Mucosa of descending colon (tissue), 3 donors: ENCODE measurements at places on chromosomes 5 and 9.

GRCh38 chr5:162769019-162769418 lies 668.4 kb upstream of the CCNG1 start:
- no peak for DNase-seq

GRCh38 chr5:167513381-167513780 lies 778.1 kb upstream of the WWC1 start:
- DNase-seq = no peak

GRCh38 chr5:68898951-68899471 lies 194.8 kb upstream of the SLC30A5 start:
- no peak for DNase-seq

DNA sequence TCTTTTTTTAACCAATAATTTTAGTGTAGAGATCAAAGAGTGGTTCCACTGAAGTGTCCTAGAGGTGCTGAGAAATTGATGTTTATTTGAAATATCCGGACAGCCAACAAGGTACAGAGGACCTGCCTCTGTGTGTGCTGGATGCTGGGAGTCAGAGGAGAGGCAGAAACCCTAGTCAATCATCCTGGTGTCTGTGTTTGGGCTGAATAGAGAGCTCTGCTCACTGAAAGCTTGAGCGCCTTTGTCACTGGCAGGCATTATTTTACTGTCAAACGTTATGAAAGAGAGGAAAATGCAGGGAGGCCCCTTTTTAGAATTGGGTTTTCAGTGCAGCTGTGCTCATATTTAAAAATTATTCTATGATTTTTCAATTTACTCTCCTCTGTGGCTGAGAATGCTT lies 480.3 kb upstream of the TYRP1 start:
- no peak for DNase-seq

DNA sequence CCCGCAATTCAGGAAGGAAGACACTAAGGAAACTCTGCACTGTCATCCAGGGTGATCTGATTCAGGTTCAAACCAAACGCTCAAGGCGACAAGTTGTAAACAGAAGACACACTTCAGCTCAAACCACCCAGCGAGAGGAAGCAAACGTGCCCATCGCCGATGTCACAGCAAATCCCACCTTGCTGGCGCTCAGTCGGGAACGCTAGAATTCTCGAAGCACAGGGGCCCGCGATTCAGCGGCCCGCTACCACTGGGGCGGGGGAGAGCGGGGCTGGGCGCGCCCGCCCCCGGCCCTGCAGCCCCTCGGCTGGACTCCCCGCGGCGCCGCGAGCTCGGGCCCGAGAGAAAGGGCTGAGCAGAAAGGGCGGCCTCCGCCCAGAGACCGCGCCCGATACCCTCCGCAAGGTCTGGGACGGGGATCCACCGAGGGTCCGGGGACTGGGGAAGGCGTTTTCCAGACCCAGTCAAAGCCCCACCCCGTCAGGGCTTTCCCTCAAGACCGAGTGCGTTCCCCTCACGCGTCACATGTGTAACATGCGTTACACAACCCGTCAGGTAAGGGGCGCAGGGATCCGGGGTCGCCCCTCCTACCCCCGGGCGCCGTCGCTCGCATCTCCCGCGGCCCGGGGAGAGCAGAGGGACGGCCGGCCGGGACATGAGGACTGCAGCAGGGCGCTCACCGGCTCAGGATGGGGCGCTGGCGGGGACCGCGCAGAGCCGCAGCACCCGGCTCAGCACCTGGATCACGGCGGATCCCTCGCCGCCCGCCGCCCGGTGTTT lies 469 bp downstream of the AGTPBP1 start:
- DNase-seq = no peak

- peak; percentile 85 for DNase-seq
Observed at GRCh38 chr5:175729829-175730277, 72.0 kb downstream of the HRH2 start.

- DNase-seq = no peak
Observed at GRCh38 chr9:99582814-99583213, 238.9 kb upstream of the NR4A3 start.

- DNase-seq = peak; percentile 85
Observed at GRCh38 chr9:95048225-95049087, 269.1 kb downstream of the FANCC start.

- DNase-seq = peak; percentile 73
Observed at GRCh38 chr9:113548221-113549041, 84.9 kb downstream of the RGS3 start.

DNA sequence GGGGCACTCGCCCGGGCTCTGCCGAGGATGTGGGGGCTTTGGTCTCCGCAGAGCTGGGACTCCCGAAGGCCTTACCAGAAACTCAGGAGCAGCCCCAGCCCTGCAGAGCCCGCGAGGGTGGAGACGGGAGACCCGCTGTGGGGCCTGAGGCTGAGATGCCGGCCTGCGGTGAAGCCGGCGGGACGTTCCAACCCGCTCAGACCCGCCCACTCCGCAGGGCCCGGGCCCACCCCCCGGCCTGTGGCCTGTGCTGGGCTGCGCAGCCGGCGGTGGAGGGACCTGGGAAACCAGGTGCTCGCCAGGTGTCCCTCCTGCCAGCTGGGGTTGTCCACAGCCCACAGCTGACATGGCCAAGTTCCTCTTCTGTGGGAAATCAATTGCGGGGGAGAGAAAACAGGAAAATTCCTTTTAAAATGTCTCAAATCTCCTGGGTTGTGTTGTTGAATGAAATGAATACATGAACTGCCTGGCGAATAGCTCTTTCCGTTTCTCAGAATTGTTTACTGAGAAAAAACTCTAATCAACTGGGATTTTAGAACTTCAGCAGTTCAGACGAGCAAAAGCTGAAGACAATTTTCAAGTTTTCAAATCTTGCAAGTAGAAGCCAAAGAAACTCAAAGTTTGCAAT lies 49.0 kb upstream of the IRX4 start:
- DNase-seq = no peak
